ENCODE measurements at places on chromosomes 3 and 15. TPM values are rescaled to one million over a fixed set of nuclear protein-coding genes. Genes with fewer than 3 reads are reported as not detected.

- H3K4me3 ChIP-seq, result peak within 1 kb of the TSS; percentile 33
- H3K27ac ChIP-seq, result no peak within 1 kb of the TSS
- peaks cover 16% of the 10 kb centered on the region for H3K27me3 ChIP-seq
- no peaks in the 10 kb centered on the region for H3K4me1 ChIP-seq
- H3K36me3 ChIP-seq, result no peaks in the 10 kb centered on the region
Measured at GRCh38 chr15:83653639-83654378, at the start of gene ADAMTSL3. ADAMTSL3 (plus strand) TSS chr15:83654123; CDS start chr15:83655762, 1,639 bp downstream.

GRCh38 chr15:42359985-42360384 lies 684 bp downstream of the CAPN3 start:
- no peak for DNase-seq
- no peak overlapping the region for H3K27ac ChIP-seq
- H3K36me3 ChIP-seq, result no peaks in the 10 kb centered on the region
- peaks cover 3% of the 10 kb centered on the region for H3K27me3 ChIP-seq

DNA sequence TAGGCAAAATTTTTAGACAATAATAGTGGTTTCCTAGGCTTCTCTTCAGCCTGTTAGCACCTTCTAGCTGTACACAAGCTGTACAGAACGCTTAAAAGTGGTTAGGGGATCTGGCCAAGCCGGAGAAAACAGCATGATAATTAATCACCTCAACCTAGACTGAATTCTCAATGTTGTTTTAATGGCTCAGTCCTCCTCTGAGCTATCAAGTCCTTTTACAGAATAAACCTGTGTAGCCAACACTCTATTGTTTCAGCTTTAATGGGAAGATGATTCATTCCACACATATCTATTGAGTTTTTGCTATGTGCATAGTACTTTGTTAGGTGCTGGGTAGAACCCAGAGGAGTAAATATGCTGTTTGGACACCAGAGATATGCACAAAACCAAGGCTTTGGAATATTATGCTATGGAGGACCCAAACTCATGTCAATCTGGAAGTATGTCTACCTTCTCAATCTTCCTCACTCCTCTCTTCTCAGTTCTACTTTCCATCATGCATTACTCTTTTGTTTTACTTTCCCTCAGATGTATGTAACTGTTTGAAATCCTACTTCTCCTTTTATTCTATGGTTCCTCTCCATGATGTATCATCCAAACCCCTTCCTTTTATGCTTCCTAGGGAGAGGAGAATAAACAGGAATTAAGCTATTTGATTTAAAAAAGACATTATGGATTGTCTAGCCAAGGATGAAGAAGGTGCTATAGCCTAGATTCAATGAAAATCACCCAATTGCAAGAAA lies 27.6 kb upstream of the UBE2E2 start:
- H3K27me3 ChIP-seq, result no peaks in the 10 kb centered on the region
- no peaks in the 10 kb centered on the region for H3K36me3 ChIP-seq
- DNase-seq, result no peak
- peaks cover 3% of the 10 kb centered on the region for H3K4me1 ChIP-seq
- no peak overlapping the region for H3K27ac ChIP-seq
- no peak overlapping the region for H3K4me3 ChIP-seq

PLCB2 gene
- 2.6 TPM for total RNA-seq

DNA sequence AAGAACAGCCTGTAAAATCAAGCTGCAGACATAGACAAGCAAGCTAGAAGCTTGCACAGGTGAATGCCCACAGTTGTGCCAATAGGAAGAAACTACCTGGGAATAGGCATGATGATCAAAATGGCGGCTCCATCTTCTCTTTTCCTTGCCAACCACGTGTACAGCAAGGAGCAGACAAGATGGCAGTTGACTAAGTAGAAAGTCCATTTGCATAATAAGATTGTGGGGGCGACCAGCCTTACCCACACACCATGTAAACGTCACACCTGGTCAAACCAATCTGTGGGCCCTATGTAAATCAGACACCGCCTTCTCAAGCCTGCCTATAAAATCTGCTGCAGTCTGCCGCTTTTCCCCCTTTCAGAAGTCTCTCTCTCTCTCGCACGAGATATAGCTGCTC lies 25.1 kb upstream of the ANKRD34C start:
- H3K4me3 ChIP-seq, result no peak overlapping the region
- peaks cover 11% of the 10 kb centered on the region for H3K36me3 ChIP-seq
- H3K4me1 ChIP-seq, result peaks cover 3% of the 10 kb centered on the region
